ENCODE measurements at places on chromosomes 5 and 9.

DNA sequence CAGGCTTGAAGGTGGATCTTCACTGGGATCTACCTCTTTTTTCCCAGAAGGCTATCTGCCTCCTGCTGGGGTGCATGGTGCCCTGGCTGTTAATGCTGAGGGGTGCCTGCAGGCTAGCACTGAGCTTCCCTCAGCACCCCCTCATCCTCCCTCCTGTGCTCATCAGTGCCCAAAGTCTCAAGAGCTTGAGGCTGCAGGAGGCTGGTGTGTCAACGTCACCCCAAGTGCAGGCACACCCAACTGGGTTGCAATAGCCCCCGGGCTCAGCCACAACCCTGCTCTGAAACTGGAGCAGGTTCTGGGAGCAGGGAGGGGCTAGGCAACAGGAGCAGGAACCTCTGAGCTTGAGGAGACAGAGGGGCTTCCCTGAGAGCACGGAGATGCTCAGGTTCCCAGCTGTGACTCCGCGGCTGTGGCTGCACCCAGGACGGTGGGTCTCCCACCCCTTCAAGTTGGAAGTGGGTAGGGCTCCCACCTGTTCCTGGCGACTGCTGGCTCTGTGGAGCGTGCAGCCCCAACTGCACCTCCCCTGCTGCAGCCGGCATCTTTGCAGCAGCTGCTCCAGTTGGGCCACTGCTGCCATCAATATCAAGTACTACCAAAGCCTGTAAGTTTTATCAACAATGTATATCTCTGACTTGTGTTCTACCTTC lies 1266.6 kb upstream of the C9orf72 start:
- DNase-seq, result no peak

GRCh38 chr9:76610011-76610352 lies 151.0 kb downstream of the GCNT1 start:
- DNase-seq, result no peak

GRCh38 chr5:135320718-135321484 lies 78.1 kb downstream of the MACROH2A1 start:
- no peak for DNase-seq

DNA sequence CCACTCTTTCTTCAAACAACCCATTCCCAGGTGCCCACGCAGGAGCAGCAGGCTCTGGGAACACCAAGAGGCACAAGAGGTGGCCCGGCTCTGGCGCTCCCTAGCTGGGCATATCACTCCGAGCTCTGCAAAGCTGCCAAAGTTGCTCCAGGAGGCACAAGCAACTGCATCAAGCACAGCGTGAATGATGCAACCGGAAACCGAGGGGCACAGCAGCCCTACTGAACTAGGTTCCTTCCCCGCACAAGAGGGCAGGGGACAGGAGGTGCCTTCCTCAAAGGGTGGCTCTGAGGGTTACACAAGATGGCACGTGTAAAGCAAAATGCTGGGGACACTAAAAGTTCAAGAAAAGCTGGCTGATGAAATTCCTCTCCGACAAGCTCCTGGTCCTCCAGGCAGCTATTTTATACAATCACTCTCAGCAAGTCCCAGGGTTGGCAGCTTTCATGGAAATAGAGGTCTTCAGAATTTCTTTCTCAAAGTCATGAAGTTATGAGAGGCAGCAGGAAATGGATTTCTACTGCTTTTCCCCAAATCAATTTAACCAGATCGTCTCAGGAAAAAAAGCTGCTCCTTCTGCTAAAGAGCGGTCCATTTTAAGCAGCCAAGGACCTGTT lies 22.9 kb downstream of the PSMB7 start:
- DNase-seq, result no peak

- no peak for DNase-seq
Observed at GRCh38 chr9:121620777-121621449, 30.5 kb upstream of the DAB2IP start.

GRCh38 chr9:83966209-83966582 lies 13.8 kb downstream of the HNRNPK start:
- DNase-seq, result no peak

- no peak for DNase-seq
Observed at GRCh38 chr5:80057099-80057498, 22.0 kb downstream of the THBS4 start.

DNA sequence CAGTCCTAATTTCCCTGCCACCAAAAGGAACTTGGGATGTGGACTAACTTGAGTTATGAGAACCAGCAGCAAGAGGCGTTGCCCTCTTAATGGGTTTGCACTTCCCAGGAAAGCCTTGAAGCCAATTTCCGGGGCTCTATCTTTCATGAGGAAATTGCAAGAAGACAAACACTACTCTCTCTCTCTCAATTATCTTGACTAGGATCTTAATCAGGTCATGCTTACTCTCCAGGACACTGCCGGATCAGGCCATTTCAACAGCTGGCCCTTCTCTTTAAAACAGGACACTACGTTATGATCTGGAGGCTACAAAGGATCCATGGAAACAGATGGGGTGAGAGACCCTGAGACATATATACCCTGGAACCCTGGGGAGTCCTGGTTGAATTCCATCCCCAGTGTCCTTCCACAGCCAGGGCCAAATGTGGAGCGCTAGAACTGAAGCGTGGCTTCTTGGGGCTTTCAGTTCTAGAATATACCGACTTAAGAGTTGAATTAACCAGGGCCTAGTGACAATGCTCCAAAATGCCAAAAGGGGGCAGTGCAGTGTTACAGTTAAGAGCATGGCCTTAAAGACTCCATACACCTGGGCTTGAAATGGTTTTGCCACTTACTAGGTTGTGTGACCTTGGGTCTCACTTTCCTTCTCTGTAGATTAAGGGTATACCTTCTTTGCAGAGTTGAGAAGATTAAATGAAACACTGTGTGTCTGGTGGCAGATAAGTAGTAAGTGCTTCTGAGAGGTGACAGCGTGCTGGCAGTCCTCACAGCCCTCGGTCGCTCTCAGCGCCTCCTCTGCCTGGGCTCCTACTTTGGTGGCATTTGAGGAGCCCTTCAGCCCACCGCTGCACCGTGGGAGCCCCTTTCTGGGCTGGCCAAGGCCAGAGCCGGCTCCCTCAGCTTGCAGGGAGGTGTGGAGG lies 21.1 kb downstream of the FAM219A start:
- DNase-seq, result no peak

- DNase-seq, result no peak
Observed at GRCh38 chr9:91415290-91415689, 8.3 kb downstream of the NFIL3 start.

- no peak for DNase-seq
Observed at GRCh38 chr5:175695161-175696126, 37.6 kb downstream of the HRH2 start.

DNA sequence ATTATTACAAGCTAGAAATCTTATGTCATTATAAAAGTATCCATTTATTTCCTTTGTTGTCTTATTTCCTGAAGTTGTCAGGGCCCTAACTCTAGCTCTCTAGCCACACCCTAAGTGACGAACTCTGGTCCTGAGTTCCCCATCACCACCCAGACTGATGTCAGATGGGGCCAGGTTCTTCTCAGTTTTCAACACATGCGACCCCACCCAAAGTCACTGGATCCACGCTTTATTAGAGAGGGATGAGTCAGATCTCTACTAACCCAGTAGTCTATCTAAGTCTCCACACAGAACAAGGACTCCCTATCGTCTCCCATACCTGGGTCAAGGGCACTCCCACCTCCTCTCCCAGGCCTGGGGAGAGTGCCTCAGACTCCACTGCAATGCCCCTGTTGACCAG lies 6.8 kb upstream of the FEM1C start:
- DNase-seq, result no peak

- no peak for DNase-seq
Observed at GRCh38 chr5:13251623-13252376, 692.7 kb downstream of the DNAH5 start.

GRCh38 chr5:68187268-68188055 lies 28.1 kb upstream of the PIK3R1 start:
- DNase-seq, result no peak

GRCh38 chr5:139689631-139690063 lies 41.5 kb downstream of the CXXC5 start:
- DNase-seq, result no peak

- DNase-seq, result no peak
Observed at GRCh38 chr9:92151691-92152393, 36.6 kb upstream of the SPTLC1 start.

- DNase-seq, result no peak
Observed at GRCh38 chr5:83965441-83965840, 244.8 kb upstream of the HAPLN1 start.

GRCh38 chr5:177402271-177403043 lies 2.0 kb upstream of the PFN3 start:
- DNase-seq, result peak; percentile 32

- no peak for DNase-seq
Observed at GRCh38 chr5:61162832-61163567, 732 bp upstream of the SMIM15 start.

DNA sequence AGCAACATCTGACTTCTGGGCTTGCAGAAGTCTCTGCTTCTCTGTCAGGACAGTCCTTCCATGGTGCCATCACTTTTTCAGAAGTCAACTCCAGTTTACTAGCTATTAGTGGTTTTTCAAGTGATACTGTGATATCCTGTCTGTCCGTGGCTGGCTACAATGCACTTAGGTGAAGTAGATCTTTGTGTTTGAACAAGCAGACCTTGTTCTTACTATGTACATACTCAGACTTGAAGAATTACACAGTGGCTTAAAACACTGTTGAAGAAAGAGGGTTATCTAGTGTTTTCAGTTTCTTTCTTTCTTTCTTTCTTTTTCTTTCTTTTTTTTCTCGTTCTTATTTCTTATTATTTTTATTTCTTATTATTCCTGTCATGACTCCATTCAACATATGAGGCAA lies 228.7 kb downstream of the NTRK2 start:
- DNase-seq, result no peak

- DNase-seq, result no peak
Observed at GRCh38 chr9:15231788-15232635, 75.0 kb downstream of the TTC39B start.

DNA sequence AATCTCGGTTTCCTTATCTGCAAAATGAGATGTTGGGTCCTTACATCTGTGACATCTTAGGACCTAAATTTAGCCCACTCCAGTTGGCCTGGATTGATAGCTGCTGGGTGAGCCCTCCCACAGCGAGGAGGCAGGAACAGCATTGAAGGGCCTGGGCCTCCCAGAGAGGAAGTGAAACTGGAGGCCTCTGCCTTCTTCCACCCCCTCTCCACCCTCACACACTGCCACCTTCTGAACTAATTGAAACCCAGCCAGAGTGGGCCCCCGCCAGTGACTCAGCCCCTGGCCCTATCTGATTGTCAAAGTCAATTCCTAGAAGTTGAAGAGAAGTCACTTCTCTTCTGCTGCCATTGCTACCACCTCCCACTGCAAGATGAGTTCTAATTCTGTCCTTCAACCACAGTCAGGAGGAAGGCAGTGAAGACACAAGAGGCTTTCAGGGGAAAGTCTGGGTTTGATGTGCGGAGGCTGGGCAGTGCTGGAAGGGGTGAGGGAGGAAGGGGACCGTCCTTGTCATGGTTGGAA lies 55.2 kb upstream of the NEK6 start:
- no peak for DNase-seq

GRCh38 chr9:107064378-107064777 lies 201.4 kb downstream of the ZNF462 start:
- DNase-seq, result no peak

DNA sequence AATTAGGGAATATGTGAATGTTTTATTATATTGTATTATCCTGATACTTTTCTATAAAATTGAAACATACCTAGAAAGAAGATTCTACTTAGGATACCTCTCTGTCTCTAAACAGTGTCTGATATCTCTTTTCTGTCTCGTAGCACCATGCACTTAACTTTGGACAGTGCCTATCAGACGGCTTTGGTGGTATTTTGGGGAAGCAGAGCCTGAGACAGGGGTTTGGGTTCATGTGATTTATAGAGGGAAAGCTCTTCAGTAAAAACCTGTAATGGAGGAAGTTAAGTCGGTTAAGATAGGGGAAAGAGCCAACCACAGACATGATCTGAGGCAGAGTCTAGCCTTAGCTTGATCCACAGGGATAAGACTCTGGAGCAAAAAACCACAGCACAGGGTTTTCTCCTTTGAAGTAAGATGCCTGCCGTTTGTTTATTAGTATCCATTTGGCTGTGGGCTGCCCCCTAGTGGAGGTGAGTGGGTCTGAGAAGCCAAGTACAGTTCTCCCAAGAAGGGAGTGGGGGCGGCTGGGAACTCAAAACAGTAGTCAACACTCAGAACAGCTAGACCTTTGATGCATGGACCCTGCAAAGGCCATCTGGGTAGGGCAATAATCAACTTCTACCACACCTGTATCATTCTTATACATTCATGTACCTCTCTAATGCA lies 141.2 kb upstream of the ASTN2 start:
- no peak for DNase-seq

DNA sequence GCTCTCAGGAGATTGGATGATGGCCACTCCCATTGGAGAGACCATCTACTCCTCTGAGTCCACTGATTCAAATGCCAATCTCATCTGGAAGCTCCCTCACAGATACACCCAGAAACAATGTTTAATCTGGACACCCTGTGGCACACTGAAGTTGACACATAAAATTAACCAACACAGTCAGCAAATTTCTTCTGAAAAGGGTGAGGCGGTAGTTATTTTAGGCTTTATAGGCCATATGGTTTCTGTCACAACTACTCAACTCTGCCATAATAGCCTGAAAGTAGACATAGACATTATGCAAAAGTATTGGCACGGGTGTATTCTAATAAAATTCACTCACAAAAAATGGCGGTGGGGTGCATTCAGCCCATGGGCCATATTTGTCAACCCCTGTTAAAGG lies 244.5 kb upstream of the VLDLR start:
- DNase-seq, result no peak

GRCh38 chr9:90053027-90053426 lies 448.2 kb downstream of the GADD45G start:
- DNase-seq, result no peak

DNA sequence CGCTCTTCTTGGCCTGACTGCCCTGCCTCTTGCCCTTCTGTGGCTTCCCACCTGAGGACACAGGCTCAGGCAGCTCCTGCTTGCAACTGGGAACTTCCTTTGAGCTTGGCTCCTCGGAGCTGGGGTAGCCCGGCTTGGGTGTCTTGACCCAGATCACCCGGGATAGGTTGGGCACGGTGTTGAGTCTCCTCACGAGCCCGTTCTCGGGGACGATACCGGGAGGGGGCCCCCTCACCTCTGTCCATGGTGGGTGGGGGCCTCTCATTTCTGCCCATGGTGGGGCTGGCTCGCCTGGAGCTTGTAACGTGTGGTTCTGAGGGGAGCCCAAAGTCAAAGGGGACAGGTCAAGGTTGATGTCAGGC lies 7.8 kb upstream of the DDX41 start:
- no peak for DNase-seq

- DNase-seq, result no peak
Observed at GRCh38 chr9:121631978-121632418, 19.4 kb upstream of the DAB2IP start.

GRCh38 chr5:132176521-132176945 lies 51.1 kb downstream of the P4HA2 start:
- DNase-seq, result no peak

- DNase-seq, result no peak
Observed at GRCh38 chr5:82406205-82406773, 128.1 kb upstream of the RPS23 start.

DNA sequence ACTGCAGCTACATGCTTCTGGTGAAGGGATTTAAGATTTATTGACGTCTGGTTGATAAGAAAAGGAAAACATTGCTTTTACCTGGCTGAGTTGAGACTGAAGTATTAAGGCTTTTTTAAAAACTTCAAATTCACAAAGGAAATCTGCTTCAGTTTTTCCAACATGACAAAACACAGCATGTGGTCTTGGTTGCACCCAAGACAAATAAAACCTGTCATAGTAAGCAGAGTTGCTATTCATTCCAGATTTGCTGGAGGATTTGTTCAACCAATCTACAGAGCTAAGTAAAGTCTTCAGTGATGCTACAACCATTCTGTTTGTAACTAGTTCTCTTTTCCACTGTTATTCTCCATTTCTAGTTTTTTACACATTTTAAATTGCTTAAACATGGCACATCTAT lies 11.3 kb downstream of the C5orf63 start:
- no peak for DNase-seq
